HFFc6 (cell line): ENCODE measurements at places on chromosomes 7 and 10.

DNA sequence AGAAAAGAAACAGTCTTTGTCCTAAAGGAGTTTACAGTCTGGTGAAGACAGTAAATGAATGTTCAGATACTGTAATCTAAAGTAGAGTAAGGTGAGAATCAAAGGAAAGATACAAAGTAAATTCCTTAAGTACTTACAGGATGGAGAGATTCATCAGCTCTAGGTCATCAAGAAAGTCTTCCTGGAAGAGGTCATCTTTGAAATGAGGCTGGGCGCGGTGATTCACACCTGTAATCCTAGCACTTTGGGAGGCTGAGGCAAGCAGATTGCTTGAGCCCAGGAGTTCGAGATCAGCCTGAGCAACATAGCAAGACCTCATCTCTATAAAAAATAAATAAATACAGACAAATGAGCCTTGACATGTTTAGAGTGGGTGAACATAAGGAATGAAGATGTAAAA lies 18.3 kb downstream of the FHIP2A start:
- DNase-seq, result no peak

DNA sequence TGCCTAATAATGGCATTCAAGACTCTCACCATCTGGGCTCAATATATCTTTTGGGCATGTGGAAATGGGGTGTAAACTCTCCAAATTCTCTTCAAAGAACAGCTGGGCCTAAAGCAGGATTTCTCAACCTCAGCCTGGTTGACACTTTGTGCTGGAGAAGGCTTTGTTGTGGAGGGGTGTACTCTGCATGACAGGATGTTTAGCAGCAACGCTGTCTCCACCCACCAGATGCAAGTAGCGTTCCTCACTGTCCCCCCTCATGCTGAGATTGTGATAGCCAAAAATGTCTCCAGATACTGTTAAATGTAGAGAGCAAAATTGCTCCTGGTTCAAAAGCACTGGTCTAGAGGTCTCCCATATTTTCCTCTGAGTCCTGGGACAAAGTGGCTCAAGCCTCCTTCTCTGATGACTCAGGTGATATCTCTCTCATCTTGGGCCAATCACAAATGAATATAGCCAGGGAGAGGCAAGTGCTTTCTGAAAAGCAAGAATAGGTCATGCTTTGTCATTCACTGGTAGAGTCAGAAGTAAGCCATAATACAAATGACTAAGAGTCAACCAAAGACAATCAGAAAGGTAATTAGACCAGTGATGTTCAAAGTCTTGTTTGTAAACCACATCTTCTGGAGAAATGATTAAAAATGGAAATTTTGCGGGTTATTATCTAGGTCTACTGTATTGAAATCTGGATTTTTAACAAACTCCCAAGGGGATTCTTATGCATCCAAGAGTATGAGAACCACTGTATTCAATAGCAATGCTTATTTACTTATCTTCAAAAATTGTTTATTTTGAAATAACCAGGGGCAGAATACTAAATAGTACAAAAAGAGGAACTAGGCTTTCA lies 330.8 kb downstream of the PTEN start:
- DNase-seq, result peak; percentile 76

- no peak for DNase-seq
These were observed 130.1 kb downstream of the COBL start for GRCh38 chr7:51186531-51186930.

DNA sequence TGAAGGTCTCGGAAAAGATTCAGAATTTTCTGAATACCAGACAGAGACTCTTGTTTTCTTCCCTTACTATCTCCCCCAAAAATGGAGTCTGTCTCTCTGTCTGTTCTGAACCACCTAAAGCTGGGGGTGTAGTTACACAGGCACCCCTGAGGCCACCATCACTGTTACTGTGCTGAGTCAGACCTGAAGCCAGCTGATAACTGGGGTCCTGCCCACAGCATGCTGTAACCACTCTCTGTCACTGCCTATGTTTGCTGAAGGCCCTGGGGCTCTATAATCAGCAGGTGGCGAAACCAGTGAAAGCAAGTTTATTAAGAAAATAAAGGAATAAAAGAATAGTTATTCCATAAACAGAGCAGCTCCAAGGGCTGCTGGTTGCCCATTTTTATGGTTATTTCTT lies 575.2 kb upstream of the POT1 start:
- no peak for DNase-seq

DNA sequence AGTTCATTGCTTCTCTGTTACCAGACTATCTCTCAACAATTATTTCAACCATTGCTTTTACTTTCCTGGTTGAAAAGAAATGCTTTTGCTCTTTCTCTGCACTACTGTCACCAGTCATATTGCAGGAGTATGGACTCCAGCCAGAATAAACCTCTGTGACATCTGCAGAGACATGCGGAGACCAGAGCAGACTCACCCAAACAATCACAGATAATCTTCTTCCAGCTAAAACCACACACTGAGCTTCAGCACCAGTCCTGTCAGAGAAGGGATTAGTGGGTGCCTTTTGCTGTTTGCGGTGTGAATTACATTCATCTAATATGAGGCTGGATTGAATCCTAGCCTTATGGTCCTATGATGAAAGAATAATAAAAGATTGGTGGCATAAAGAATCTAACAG lies 258.6 kb downstream of the CNTNAP2 start:
- DNase-seq, result no peak

DNA sequence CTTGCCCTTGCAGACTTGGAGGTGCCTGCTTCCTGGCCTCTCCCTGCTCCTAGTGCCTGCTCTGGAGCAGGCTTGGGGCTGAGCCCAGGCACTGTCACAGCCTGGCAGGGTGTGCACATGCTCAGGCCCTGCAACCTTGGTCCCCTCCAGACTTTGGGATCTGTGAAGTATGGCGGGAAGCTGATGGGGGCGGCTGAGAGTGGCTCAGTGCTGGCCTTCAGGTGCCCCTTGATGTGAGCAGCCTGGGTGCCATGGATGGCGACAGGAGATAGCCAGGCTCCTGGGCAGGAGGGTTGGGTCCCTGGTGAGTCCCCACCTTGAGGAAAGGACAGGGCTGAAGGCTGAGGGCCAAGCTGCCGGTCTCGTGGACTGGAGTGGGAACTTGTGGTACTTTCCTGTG lies 700.4 kb upstream of the KCND2 start:
- no peak for DNase-seq

DNA sequence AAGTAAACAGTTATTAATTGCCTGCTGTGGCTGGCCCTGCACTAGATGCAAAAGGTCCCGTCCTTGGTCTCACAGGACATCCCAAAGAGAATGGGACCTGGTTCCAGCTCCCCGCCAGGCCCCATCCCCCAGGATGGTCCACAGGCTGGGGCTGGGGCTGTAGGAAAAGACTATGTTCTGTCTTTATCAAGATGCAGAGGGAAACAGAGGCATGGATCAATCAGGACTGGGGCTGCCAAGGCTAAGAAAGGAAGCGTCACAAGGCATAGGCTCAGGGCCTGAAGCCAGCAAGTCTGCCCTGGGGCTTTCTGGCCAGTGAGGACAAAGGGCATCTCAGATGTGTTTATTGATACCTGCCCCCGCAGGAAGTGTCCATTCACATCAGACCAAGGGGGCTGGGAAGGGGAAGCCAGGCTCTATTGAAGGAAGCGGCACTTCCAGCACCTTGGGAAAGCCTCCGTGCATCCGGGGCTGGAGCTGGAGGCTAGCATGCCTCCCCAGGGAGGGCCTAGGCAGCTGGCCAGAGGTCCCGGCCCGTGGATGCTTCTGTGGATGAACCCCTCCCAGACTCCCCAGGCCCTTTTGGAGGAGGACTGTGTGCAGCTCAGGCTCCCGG lies 5.8 kb downstream of the VSIR start:
- peak; percentile 38 for DNase-seq

- DNase-seq, result no peak
These were observed 4.6 kb upstream of the NOM1 start for GRCh38 chr7:156944876-156945275.

DNA sequence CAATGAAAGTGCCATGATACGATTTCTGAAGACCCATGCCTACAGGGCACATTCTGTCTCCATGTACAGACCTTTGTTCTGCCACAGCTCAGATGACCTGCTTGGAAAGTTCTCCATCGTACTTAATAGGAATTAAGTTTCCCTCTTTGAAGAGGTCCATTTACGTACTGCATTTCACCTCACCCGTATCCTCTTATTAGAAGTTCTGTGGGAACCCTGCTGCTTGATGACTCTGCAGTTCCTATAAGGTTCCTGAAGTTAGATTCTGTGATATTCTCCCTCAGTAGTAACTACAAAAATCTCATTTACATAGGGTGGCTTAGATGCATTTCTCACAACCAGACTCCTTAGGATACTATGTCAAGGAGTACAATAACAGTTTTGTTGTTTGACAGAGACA lies 50.9 kb downstream of the MINDY3 start:
- no peak for DNase-seq

DNA sequence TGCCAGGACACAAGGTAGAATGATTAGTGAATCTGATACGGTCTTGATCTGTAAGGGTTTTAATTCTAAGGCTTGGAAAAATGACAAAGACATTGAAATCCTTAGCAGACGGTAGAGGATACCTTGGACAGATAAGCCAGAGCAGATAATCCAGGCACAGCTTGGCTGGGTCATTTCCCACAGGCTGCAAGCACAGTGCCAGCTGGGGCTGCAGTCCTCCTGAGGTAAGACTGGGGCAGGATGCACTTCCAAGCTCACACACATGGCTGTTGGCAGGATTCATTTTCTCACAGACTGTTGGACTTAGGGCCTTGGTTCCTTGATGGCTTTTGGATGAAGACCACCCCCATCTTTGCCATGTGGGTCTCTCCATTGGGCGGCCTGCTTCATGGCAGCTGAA lies 63.2 kb upstream of the BMPER start:
- DNase-seq, result no peak
